Suppressor macrophage (primary cell): ENCODE measurements at places on chromosomes 5 and 9.

GRCh38 chr5:6484899-6485298 is 36.2 kb downstream of the UBE2QL1 start:
- no peak for DNase-seq

DNA sequence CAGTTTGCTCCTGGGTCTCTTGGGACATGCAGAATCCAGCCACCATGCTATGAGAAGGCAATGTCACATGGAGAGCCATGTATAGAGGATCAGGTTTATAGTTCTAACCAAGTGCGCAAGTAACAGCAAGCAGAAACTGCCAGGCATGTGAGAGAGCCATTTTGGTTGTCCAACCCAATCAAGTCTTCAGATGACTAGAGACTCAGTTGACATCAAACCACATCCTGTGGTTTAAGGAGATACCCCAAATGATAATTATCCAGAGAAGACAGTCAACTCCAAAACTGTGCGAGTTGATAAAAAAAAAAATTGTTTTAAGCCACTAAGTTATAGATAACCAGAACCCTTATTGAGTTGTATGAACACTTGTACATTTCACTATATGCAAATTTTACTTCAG is 40.2 kb downstream of the TMEM232 start:
- no peak for DNase-seq

- DNase-seq: no peak
Observed at GRCh38 chr5:45796959-45797553, 100.9 kb upstream of the HCN1 start.

- no peak for DNase-seq
Observed at GRCh38 chr9:95912773-95913172, 37.3 kb downstream of the ERCC6L2 start.

GRCh38 chr5:34609951-34610441 is 46.1 kb upstream of the RAI14 start:
- DNase-seq: no peak
